RPMI8226 (cell line): ENCODE measurements at places on chromosomes 6 and 20.
A peak's percentile ranks its signal among the peaks of the same experiment; 100 is the strongest.

DNA sequence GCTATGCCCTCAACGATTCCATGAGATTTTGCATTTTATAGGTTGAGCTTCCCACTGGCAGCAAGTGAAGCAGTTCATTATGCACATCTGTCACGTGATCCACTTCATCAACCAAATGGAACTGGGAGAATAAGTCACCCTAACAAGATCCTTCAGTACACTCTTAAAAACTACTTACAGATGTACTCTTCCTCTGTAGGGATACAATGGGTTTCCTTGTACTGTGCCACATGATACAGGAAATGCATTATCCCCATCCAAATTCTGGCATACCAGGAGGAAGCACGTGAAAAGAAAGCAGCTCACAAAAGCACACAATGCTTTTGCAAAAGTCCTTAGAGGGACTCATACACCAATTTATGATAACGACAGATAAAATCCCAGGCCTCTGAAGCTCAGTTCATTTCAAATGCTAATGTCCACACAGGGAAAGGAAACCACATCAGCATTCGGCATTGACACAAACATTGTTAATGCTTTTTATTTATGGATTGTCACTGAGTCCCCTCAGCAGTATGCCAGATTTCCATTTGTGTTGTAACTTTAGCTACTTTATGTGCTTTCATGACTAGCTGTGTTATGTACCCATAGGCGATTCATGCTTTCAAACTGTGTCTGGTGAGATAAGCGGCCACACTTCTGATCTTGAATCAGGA is 58.1 kb upstream of the REV3L start:
- DNase-seq, result no peak

- no peak for DNase-seq
These were observed 14.2 kb upstream of the UNC93A start for GRCh38 chr6:167276772-167277533.

DNA sequence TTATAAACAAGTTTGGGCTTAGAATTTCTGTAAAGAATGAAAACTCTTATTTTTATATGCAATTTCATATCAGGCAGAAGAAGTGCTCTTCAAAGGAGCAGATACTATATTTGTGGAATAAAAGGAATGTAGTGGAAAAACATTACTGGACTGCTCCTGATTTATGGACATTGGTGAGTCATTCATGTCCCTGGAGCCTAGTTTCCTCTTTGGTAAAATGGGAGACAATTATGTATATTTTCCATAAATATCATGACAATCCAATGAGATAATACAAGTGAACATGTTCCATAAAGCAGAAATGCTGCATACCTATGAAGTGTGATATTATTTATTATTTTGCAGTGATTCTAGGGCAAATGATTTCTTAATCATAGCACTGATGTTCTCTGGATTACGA is 445.8 kb upstream of the CITED2 start:
- no peak for DNase-seq

DNA sequence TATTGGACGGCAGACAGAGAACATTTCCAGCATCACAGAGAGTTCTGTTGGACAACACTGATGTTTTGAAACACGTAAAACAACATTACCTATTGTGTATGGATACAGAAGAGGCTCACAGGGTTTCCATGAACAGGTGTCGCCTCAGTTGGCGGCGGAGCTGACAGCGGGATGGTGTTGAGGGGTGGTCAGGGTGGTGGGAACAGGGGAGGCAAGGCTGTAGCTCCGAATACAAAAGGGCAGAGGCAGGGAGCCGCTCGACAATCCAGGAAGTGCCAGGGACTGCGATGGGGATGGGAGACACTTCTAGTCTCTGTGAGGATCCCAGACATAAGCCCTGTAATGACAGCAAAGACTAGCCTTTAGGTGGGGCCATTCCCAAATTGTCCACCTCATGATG is 14.5 kb upstream of the PI16 start:
- DNase-seq, result no peak

GRCh38 chr6:82118150-82118562 is 129.4 kb downstream of the IBTK start:
- DNase-seq, result no peak

- DNase-seq, result no peak
These were observed 7.7 kb upstream of the ISM1 start for GRCh38 chr20:13213335-13213734.

- no peak for DNase-seq
These were observed 154.1 kb upstream of the MMS22L start for GRCh38 chr6:97437087-97437486.

GRCh38 chr6:75278474-75279077 is 6.0 kb downstream of the TMEM30A start:
- DNase-seq, result no peak

DNA sequence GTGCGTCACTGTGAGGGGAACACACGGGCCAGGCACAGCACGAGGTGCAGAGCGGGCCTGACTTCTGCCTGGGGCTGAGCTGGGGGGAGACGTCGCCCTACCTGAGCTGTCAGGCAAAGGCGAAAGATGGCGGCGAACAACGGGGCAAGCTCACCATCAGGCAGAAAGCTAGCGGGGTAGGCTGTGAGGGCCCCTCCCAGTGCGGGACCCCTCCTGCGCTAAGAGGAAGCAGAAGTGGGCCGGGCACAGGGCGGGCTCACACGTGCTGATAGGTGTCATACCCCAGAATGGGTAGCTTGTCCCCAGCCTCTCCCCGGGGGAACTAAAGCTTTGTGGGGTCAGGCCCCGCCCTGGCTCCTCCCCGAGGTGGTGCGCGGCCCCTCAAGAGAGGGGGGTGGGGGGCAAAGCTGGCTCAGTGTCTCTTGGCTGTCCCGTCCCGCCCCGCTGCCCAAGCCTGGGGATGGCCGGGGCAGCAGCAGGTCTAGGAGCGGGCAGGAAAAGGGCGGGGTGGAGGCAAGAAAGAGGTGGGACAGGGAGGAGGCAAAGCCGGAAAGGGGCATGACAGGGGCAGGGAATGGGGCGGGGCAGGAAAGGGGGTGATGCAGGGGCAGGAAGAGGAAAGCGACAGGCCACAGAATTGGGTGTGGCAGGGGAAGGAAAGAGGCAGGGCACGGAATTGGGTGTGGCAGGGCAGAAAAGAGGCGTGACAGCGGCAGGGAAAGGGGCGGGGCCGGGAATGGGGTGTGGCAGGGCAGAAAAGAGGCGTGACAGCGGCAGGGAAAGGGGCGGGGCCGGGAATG is 14.7 kb downstream of the UCKL1 start:
- DNase-seq, result no peak

DNA sequence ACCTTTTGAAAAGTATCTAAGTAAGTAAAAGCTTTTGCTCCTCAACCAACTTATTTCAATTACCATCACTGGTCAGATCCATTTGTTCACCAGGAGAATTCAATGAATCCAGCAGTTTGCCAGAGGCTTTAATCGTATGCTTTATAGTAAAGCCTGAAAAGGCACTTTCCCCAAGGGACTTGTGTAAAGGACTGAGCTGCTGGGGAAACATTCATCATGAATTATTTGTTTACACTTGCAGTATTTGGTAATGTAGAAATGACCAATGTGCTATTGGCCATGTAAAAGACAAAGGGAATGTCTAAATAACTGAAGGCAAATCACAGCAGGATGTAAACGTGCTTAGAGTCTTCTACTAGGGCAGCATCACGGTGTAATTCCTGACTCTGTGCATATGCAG is 471.4 kb downstream of the ADGRB3 start:
- DNase-seq, result no peak

GRCh38 chr20:22722811-22723210 is 138.4 kb upstream of the FOXA2 start:
- DNase-seq, result no peak

DNA sequence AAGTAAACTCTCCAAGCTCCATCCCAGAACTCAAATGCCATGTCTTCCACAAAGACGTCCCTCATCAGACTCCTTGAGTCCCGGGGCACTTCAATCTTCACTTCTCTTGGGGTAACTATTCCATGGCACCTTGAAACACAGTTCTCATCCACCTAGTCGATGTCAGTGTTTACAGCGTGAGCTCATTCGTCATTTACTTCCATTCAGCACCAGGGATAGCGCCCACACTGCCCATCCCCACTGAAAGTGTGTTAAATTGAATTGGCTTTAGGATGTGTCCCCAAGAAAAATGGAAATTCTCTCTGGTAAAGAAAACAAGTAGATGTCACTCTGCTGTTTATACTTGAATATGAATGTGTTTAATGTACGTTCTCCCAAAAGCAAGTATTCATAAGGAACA is 31.3 kb downstream of the KCNK15 start:
- peak; percentile 57 for DNase-seq

- DNase-seq, result no peak
These were observed 83.5 kb downstream of the WASF1 start for GRCh38 chr6:110095935-110096334.

DNA sequence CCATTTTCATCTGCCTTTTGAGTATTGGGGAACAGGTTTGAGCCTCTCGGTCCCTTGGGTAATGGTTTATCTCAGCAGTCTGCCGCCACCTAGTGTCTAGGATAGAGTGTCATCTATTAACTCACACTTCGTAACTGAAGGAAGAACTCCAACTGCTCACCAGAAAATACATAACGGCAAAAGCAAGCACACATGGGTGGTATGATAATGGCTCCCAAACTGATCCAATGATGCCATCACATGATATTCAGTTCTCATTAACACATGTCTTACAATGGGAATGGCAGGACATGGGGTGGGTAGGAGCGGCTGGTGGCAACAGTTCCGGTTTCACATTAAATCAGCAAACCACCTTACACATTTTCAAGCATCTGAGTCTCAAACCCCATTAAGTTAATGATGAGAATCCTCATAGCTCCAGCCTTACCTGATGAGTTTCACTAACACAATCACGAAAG is 110.7 kb upstream of the PHACTR1 start:
- peak; percentile 82 for DNase-seq

DNA sequence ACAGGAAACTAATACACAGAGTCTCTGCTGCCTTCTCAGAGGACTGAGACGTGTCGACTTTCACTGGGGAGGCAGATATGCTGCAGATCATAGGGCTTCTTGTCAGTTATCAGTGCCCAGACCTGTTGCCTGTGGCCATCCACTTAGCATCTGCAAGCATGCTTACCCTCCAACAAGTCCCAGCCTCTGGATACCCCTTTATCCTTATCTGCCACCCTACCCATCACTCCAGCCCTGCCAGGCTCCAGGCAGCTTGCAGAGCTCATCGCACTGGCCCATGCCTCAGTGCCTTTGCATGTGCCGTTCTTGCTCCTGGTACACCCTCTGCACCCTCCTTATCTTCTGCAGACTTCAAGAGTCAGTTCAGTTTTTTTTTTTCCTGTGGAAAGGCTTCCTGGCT is 119.2 kb downstream of the TOX2 start:
- DNase-seq, result no peak

GRCh38 chr6:74287932-74288331 is 591.9 kb downstream of the CD109 start:
- no peak for DNase-seq

- no peak for DNase-seq
These were observed 174.8 kb downstream of the SASH1 start for GRCh38 chr6:148517470-148517869.

GRCh38 chr6:169251371-169251802 is 2.3 kb downstream of the THBS2 start:
- DNase-seq, result no peak

DNA sequence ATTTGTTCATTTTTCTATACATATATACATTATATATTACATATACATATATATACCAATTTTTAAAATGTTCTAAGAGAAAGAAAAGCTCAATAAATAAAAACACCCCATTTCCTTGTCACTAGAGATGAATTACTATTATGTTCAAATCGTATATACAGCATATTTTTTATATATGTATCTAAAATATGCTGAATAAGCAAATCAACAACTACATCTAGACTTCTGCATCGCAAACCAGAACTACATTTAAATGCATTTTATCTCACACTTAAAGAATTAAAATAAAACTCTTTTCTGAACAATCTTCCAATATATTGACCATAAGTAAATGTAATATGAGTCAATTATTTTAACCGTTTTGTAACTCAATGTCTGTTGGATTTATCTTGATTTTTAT is 133.9 kb downstream of the LAMA2 start:
- no peak for DNase-seq

DNA sequence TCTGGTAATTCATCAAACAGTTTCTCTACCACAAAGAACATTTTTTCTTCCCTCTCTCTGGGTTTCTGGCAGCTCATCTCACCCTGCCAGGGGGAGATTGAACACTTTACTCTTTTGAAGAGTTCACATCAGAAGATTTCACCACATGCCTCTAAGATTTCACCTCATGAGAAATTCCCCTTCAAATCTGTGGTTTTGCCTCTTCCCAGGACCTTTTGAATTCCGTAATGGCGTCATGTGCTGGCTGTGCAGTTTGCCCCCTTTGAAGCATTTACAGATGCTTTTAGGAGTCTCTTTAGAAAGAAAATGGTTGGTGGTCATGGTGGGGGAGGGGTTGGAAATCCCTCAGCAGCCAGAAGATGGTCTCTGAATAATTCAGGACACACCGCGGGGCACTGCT is 486.1 kb downstream of the QKI start:
- DNase-seq, result no peak

DNA sequence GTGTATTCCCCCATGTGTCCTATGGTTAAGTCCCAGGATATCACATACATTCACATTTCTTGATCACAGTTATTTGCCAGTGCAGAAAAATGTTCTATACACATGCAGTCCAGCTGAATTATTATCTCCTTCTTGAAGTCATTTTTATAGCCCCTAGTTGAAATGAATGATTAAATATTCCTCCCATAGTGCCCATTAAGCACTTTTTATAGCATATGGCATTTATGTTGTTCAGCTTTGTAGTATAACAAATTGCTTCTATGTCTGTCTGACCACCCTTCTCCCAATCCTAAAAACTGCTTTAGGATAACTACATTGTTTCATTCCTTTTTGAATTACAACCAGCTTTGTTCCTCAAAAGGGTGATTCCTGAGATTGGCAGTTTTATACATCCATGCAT is 123.5 kb downstream of the ADGRB3 start:
- DNase-seq, result no peak

GRCh38 chr6:11266926-11267325 is 34.5 kb upstream of the NEDD9 start:
- DNase-seq, result no peak

DNA sequence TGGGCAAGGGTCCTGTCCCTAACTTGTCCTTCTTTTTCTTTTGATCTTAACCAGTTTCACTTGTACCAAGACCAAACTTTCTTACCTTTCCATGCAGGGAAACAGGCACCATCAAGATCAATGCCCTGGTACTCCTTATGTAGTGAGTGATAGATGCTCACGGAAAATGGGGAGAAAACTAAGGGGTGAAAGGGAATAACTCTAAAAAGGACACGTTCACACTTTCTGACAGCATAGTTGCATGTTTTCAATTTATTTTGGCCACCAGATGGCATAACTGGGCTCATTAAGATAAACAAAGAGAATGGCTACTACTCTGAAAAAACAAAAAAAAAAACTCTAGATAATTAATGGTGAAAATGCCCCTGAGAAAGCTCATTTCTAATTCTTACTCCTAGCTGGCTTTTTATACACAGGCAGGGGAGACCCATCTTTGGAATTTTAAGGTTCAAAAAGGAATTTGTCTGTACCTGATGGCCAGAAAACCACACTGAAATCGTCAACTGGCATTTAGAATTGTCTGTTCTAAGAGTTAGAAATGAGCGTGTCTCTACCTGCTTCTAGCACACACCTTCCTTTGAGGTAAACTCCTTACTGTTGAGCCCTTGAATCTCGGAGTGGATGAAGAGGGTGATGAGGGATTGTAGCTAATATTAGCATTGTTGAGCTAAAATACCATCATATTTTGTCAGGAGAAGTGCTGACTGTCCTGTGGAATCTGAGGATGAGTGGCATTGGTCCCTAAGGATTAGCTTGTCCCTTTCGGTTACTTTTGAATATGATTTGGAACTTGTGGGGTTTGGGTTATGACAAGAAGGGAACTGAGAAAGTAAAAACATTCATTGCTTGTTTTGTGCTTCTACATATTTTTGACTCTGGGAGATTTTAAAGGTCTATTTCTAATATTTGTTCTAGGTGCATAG is 62.2 kb upstream of the DDR1 start:
- DNase-seq, result peak; percentile 62
